ENCODE measurements at places on chromosomes 7 and 10.

DNA sequence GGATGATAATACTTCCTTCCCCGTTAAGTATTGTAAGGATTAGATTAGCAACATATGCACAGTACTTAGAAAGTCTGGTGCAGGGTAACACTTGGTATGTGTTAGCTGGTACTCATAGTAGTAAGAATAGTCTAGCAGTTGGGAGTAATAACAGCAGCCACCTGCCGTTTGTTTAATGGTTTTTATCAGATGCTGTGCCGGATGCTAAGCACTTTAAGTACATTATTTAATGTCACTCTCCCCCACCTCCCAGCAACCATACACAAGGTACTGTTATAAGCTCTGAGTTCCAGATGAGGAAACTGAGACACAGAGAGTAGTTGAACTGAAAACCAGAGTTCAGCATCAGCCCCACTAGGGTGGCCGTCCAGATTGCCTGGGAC, 60.1 kb downstream of the ZMIZ1 start:
- DNase-seq: no peak

- DNase-seq: no peak
Measured at GRCh38 chr7:147523056-147523455, 1067.5 kb upstream of the C7orf33 start.

GRCh38 chr7:27994639-27995038, 186.0 kb downstream of the JAZF1 start:
- peak; percentile 75 for DNase-seq

DNA sequence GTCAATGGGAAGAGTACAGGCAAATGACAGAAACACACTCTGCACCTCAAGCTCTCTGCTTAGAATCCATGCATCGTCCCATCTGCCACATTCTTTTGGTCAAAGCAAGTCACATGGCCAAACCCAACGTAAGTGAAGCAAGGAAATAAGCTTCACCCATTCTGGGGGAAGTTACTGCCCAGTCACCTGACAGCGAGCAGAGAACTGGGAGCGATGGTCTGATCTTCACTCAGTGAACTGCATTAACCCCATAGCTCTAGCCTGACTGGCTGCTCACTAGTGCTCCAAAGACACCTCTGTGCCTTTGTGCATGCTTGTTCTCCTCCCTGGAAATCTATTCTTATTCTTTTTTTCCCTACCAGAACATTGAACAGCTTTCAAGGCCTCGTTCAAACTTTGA, 89.9 kb downstream of the APBB1IP start:
- no peak for DNase-seq

DNA sequence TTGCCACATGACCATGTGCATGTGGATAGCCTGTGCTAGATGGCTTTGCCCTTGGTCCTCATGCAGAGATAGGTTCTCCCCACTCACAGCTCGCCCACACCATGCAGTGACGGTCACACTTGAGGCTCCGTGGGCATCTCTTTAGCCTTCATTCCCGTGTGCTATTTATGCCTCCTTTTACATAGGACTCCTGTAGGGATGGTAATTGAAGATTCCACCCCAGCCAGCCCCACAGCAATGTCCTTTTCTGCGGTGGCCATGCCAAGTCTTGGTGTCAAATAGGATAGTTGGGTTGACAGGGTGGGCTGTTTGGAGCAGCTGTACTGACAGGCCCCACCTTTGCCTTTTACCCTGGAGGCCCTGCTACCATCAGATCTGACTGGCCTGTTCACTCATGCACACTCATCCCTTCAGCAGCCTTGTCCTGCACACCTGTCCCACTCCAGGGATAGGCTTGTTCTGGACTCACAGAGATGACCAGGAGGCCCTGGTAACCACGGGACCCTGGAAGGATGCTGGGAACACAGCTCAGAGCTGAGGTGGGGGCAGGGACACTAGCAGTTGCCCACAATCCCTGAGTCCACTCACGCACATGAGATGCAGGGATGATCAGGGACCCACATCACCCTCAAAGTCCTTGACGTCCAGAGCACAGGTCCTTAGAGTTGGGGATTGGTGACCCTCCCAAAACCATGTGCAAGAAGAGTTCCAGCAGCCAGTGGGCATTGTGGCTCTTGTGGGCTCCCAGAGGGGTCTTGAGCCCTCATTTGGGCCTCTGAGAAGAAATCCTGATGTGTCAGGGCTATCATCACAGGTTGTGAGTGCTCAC, 71.2 kb downstream of the ADCY1 start:
- DNase-seq: no peak

GRCh38 chr7:95628831-95629439, 32.6 kb upstream of the PDK4 start:
- DNase-seq: no peak

DNA sequence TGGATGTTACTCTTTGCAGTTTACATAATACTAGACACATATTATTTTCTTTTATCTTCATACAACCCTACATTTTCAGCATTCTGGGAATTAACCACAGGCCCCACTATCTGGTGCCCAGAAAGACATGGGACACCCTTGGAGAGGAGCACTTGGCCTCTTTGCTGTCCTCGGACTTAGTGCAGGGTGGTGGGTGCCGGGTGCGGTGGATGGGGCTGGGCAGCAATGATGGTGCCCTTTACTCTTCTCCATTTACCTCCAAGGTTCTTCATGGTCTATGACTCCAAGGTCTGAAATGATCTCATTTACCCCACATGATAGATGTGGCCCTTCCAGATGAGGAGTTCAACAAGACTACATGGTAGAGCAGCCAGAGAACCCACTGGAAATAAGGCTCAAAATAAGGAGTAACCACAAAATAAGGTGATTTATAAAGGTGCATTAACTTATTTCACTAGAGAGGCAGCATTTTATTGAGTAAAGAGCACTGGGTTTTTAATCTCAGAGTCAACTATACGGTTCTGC, 56.2 kb upstream of the IGFBP3 start:
- no peak for DNase-seq

- DNase-seq: no peak
Measured at GRCh38 chr7:80815733-80816132, 103.1 kb downstream of the SEMA3C start.

GRCh38 chr10:13743101-13743693, 156.4 kb downstream of the PRPF18 start:
- DNase-seq: no peak

GRCh38 chr7:26166684-26167266, 14.8 kb downstream of the NFE2L3 start:
- DNase-seq: no peak

DNA sequence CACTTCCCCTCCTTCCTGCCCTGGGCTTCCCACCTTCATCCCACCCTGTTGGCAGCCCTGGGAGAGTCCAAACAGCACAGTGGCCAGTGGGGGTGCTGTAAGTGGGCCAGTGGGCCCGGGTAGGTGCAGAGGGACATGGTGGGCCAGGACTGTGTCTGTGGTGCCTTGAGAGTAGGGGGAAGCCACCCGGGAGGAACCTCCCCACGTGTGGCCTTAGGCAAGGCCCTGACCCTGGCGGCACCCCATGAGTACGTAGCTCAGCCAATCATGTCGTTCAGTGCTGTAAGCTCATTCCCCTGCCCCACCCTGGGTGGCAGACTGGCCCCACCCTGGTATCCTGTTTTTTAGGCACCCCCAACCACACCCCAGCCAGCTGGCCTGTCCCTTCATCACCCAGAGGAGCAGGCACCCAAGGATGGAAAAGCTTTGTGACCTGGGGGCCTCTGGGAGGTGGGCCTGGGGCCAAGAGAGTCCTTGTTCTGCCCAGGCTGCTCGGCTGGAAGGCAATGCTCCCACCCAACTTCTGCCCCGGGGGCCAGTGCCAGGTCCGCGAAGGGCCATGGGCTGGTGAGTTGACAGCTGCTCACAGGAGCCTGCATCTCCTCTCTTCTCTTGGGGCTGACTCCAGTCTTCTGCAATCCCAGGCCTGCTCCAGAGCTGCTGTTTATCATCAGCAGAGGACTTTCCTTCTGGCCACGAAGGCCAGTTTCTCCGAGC, 41.6 kb downstream of the TSPAN15 start:
- DNase-seq: no peak

DNA sequence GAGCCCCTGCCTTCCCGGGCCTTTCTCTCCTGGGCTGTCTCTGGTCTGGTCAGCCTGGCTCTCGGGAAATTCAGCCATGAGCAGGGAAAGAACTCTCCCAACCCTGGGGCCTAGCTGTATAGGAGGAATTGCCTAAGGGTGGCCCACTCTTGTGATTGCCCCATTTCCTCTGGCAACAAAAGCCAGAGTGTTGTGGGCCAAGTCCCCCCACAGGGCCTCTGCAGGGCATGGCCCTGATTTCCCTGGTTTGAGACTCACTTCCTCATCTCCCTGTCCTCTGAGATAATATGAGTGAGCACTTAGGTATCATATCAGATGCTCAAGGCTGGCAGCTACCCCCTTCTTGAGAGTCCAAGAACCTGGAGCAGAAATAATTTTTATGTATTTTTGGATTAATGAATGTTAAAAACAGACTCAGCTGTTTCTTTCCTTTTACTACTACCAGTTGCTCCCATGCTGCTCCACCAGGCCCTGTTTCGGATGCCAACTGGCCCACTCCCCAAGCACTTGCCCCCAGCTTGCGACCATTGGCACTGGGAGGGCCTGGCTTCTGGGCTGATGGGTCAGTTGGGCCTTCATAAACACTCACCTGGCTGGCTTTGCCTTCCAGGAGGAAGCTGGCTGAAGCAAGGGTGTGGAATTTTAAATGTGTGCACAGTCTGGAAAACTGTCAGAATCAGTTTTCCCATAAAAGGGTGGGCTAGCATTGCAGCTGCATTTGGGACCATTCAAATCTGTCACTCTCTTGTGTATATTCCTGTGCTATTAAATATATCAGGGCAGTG, 11.4 kb downstream of the IRF5 start:
- DNase-seq: no peak

DNA sequence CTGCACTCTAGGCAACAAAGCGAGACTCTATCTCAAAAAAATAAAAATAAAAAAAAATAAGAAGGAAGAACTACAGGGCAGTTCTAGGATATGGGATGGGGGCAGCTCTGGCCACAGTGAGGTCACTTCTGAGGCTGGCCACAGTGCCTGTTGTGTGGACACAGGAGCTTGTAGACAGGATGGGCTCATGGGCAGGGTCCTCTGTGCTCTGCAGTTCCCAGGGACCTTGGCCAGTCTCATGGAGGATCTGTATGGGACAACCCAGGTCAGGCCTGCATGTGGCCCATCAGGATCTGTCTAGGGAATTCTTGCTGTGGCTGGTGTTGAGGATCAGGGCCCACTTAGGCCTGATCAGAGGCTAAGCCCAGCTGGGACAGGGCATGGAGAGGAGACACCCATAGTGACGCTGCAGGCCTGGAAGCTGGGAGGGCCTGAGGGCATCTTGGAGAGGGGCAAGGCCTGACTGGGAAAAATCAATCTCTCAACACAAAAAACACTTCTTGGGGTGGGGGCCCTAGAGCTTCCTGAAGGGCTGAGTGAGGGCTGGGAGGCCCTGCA, 19.4 kb upstream of the PAX2 start:
- no peak for DNase-seq

GRCh38 chr10:85548034-85548433, 818.6 kb downstream of the GRID1 start:
- DNase-seq: peak; percentile 9

- DNase-seq: no peak
Measured at GRCh38 chr10:93075369-93076221, 1.9 kb downstream of the CYP26A1 start.

DNA sequence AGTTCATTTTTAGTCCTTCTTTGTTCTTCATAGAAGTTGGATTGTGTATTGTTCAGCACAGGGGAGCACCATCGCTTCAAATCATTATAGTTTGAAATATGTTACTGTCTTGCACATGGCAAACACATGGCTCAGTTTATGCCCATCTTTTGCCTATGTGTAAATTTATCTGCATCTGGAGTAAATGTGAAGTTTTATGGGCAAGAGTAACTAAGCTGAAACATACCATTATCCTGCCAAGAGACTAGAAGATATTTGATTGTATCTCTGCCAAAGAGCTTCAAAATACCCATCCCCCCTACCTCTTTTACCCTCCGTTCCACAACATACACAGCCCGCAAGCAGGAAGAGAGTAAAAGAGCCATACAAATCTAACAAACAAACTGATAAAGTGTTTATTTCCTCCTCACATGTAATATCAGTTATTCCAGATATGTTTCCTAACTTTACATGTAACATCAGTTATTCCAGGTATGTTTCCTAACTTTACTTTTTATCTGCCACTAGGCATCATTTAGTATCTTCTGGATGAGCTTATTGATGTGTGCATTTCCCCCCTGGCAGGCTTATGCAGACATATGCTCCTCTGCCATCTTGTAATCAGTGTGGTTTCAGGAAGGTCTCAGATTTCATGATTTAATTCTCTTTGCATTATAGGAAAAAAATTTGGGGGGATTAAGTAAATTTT, 127.7 kb downstream of the SRI start:
- DNase-seq: peak; percentile 6

GRCh38 chr10:101158459-101159058, 27.5 kb downstream of the TLX1 start:
- no peak for DNase-seq

- DNase-seq: no peak
Measured at GRCh38 chr7:1940863-1941262, 270.8 kb downstream of the ELFN1 start.

GRCh38 chr7:1232623-1233332, at the start of gene UNCX:
UNCX (plus strand) TSS chr7:1232872; CDS start chr7:1233018, 146 bp downstream.
- DNase-seq: no peak

DNA sequence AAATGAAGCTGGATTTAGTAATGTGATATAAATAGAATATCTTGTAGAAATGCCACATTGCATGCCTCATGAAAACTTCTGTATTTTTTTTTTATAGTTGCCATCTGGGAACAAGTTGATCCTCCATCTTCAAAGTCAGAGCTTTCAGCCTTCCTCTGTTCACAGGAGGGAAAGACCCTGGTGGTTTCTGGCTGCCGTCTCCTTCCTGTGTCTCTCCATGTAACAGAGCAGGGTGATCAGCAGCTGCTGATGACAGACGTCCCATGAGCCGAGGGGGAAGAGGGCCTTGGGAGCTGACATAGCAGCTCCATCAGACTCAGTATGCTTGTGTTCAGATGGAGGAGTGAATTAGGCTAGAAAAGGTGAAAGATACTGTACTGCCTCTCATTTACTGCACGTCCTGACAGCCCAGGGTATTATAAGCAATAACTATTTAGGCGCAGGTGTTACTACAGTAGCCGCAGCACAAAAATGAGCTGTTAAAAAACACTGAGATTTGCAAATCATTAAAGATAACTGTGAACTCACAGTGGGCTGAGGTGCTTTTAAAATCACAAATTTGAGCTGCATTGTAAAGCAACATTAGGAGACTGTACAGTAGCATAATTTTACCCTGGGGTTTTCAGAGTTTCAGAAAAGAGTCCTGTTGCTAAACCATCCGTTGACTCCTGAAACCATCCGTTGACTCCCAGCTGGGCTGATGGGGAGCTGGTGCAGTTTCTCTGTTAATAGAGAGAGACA, 103.3 kb downstream of the CFAP58 start:
- DNase-seq: no peak

GRCh38 chr10:62501547-62501946, 127.4 kb downstream of the ZNF365 start:
- DNase-seq: peak; percentile 10

- no peak for DNase-seq
Measured at GRCh38 chr10:106958589-106959361, 205.7 kb downstream of the SORCS1 start.

GRCh38 chr10:91610444-91610843, 22.4 kb downstream of the PPP1R3C start:
- DNase-seq: peak; percentile 73

GRCh38 chr7:10802526-10802925, 171.1 kb upstream of the PHF14 start:
- peak; percentile 75 for DNase-seq

Measured in fibroblast of skin of right quadriceps (primary cell).